Stimulated activated CD4-positive, alpha-beta T cell treated with anti-CD3 and anti-CD28 coated beads, Interleukin-1b, Interleukin-23, amount 100 ng/mL, for 1 hour (primary cell): ENCODE measurements at places on chromosomes 5 and 9.

GRCh38 chr9:124657516-124657915, 113.6 kb downstream of the NR6A1 start:
- no peak for DNase-seq

GRCh38 chr9:134236001-134236421, 71.6 kb upstream of the RNU6ATAC start:
- no peak for DNase-seq

- no peak for DNase-seq
Observed at GRCh38 chr9:98099346-98099745, 19.7 kb downstream of the TRIM14 start.

- no peak for DNase-seq
Observed at GRCh38 chr9:36100532-36100931, 36.0 kb upstream of the GLIPR2 start.

- DNase-seq: no peak
Observed at GRCh38 chr5:123000731-123001130, 35.8 kb downstream of the PPIC start.

GRCh38 chr5:4215143-4215542, 619.5 kb downstream of the IRX1 start:
- DNase-seq: no peak

DNA sequence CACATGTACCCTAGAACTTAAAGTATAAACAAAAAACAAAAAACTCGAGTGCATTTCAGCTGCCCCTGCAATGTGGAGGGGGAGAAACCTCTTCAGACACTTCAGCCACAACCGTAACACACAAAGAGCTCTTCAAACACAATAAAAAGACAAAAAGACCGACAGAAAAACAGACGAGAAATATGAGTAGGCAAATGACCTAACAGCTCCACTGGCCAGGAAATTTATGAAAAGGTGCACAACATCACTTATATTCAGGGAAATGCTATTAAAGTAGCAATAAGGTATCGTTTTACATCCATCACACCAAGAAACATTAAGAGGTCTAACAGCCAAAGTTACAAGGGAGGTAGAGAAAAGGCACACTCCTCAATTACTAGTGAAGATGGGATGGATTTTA, 6.2 kb downstream of the ZBED3 start:
- DNase-seq: no peak

DNA sequence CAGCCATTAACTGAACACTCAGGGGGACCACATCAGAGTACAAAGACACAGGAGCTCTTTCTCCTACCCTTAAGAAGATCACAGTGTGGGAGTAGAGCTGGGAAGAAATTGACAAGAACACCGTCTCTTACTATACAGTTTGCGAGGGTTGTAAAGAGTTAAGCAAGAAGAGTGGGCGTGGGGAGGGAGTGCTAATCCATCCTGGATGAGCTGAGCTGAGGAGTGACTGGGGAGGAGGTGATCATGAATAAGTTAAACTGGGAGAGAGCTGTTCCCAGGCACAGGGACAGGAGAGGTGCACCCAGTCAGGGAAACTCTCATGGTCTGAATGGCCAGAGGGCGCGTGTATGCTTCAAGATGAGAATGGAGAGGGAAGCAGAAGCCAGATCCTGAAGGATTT, 17.2 kb downstream of the TAF1L start:
- DNase-seq: no peak

DNA sequence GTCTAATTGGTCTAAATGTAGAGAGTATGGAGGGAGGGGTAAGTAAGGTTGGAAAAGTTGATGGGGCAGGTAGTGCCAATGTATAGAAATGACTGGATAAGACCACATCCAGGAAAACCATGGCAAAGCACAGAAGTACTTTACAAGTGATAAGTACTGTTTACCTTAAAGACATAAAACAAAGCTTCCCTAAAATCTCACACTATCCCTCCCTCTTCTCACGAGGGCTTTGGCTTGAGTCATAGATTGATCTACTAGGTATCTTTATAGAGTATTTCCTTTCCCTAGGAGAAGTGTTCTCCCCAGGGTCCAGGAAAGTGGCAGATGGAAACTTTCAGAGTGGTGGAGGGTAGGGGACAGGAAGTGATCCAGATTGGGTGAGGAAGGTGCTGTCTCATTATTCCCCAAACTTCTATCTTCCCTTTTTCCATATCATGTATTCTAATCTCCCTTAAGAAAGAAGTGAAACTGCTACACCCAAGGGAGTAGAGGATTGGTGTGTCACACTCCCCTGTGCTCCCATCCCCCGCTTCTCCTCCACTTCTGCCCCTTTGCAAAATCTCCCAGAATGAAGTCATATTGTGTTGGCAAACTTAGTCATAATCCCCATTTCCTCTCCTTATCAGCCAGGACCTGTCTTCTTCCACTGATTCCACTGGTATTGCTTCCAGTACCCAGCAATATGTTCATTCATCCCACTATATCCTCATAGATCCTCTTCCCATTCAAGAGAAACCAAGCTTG, 14.6 kb downstream of the IL33 start:
- DNase-seq: no peak

GRCh38 chr5:174617285-174617684, 107.1 kb upstream of the MSX2 start:
- DNase-seq: no peak

GRCh38 chr5:418162-419121, 24.5 kb upstream of the EXOC3 start:
- DNase-seq: no peak

DNA sequence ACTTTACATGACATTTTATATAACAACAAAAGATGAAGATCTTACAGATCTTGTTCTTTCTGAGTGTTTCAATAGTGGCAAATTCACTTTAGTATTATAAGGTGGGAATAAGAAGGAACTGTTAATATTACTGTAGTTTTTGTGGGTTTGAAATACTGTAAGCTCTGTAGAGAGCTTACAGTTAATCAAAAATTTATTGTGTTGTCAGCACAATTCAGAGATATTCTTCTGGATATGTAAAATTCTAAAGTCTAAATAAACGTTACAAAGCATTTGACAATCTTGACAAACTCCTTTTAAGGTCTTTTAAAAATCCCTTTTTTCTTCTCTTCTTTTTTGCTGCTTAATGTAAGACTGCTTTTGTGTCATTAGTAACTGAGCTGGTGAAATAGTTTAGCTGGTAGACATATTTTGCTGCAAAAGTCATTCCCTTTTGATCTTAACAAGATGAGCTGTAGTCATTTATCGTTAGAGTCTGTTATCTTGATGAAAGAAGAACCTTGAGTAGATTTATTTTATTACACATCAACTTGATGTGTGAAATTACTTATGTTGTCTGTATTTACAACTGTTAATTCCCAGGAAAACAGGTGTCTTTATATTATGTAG, 186.0 kb downstream of the WDR70 start:
- DNase-seq: no peak

DNA sequence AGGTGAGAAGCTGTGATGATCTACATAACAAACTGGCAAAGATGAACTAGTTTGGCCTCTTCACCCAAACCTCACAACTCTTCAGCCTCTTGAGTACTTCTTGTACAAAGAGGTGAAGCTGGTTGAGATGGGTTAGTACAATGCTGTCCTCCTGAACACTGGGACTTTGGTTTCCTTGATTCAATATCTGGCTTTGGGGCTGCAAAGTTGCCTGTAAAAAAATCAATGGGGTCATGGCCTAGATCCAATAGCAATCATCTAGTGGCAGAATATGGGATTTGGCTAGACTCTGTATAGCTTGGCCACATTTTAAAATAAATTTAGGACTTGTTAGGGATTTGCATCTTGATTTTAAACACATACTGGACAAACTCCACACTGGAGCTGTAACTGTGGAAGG, 179.1 kb downstream of the ADAMTS12 start:
- no peak for DNase-seq

DNA sequence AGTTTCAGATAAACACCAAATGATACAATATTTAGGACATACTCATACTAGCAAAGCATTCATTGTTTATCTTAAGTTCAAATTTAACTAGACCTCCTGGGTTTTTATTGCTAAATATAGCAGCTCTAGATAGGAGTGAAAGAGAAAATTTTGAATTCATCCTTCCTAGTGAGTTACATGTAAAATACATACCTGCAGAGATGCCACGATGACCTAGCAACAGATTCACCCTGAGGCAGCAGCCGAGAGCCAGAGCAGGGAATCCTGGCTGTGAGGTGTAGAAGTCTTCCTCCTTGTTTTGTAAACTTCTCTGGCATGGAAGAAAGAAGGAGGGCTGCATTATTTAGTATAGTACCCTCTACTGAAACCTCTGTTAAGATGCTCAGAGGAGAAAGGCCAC, 25.9 kb upstream of the GABRP start:
- no peak for DNase-seq

DNA sequence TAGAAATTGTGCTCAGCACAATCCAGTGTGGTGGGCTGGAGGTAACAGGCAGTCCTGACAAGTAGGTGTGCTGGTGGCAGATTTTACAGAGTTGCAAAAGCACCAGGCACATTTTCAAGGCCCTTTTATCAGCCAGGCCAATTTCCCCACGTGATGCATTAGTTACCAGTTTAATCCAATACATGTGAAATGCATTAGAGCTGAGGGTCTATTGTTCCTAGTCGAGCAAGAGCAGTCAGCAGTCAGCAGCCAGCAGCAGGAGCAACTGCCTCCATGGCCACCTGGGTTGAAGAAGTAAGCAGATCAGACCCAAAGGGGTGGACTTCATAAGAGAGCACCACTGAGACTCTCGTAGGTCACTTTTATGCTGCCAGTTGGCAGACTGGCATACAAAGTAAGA, 76.7 kb downstream of the EPB41L4A start:
- DNase-seq: no peak

GRCh38 chr5:394671-395155, 48.3 kb upstream of the EXOC3 start:
- DNase-seq: no peak

DNA sequence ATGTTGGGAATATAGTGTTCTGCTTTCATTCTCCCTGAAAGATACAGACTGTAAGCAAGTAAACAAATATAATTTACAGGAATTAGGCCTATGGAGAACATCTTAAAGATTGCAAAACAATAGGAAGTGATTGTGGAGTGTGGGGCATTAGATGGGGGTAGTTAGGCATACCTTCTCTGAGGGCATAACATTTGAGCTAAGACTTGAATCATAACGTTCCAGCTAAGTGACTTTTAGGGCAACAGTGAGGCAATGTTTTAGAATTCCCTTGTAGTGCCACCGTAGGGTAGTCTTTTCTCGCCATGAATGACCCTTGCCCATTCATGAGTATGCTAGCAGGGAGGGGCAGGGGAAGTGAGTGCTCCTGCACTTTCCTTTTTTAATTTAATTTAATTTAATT, 173.3 kb downstream of the SPATA31D1 start:
- DNase-seq: no peak

GRCh38 chr5:71882826-71883741, 164.0 kb downstream of the CARTPT start:
- DNase-seq: no peak

- DNase-seq: no peak
Observed at GRCh38 chr9:101028346-101029314, at the start of gene PLPPR1. Gene PLPPR1 (plus strand): TSS chr9:101028727.

GRCh38 chr5:98791898-98792580, 18.6 kb downstream of the RGMB start:
- no peak for DNase-seq

- no peak for DNase-seq
Observed at GRCh38 chr5:14155075-14155474, 11.9 kb downstream of the TRIO start.

DNA sequence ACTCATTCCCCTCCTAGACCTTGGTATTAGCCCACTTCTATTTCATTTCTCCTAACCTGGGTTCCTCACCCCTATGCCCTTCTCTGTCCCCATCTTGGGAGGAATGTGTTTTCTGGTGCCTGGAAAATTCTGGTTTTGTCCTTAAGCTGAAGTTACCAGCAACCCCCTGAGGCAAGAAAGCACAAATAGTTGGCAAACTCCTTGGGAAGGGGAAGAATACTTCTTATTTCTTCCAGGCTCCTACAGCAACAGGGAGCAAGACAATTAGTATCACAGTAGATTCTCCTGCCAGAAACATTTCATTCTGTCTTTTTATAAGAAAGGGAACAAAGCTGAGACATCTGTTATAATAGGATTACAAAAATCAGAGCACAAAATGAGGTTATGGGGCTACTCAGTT, 142.5 kb downstream of the SNCAIP start:
- no peak for DNase-seq

- no peak for DNase-seq
Observed at GRCh38 chr9:971901-972500, 4.5 kb upstream of the DMRT3 start.

DNA sequence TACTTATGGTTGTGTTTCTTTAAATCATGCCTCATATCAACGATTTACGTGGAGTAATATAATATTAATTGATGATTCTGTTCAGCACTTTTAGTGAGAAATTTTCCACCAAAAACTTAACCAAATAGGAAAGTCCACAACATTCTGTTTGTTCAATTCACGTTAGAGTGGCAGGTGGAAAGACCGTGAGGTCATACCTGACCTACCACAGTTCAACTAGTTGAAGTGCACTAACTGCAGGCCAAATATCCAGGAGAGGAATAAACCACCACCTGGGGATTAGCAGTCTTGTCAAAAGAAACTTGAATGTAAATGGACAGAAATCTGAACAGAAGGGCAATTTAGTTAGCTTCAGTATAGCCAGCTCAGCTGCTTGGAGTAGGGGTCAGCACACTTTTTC, 577.7 kb downstream of the KIF4B start:
- no peak for DNase-seq

GRCh38 chr5:130871346-130872086, 293.5 kb downstream of the HINT1 start:
- peak; percentile 10 for DNase-seq

- DNase-seq: peak; percentile 50
Observed at GRCh38 chr9:113516840-113517577, 53.5 kb downstream of the RGS3 start.

GRCh38 chr9:19682397-19682796, 106.4 kb downstream of the SLC24A2 start:
- no peak for DNase-seq
